ENCODE measurements at places on chromosomes 1 and 21.

DNA sequence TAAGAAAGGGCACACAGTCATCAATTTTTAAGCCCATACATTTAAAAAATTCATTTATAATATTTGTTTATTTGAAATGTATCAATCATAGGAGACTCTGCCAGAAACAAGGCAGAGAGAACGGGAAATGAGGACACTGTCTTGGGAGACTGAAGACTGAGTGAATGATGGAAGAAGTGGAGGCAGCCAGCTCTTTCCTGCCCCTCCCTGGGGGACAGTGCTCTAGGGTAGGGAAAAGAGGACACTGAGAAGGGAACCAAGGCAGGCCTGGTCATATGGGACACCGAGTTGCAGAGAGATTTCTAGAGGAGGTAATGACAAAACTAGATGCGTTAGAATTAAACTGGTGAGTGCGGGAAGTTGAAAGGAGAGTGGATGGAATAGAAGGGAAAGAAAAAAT, 31.6 kb downstream of the EEIG2 start:
- DNase-seq: no peak

DNA sequence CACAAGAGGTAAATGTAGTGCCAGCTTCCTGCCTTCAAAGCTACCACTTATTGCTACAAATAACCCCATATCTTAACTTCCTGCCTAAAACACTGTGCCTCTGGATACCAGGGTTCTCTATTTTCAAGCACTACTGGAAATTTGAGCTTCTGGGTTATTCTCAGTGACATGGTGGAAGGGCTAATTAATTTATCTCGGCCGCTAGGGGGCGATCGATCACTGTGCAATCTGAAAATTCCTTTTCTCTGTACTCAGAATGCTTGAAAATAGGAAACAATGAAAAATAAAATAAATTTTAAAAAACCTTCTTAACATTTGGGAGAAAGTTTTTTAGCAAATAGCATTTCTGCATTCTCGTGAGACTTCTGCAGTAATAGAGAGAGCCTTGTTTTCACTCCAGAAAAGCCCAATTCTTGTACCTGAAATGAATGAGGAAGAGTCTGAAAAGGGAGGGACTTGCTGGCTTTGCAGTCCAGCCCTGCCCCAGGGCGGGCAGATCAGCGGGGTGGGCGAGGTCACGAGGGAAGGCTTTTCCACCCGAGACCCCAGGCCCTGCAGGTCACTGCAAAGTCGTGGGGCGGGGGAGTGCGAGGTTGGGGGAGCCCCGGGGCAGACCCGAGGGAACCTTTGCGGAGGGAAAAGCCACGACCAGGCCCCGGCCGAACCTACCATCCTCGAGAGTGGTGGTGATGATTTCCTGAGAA, 276.7 kb downstream of the PCP4 start:
- DNase-seq: peak; percentile 40

GRCh38 chr1:39409055-39409816, 82.2 kb upstream of the BMP8A start:
- peak; percentile 86 for DNase-seq

DNA sequence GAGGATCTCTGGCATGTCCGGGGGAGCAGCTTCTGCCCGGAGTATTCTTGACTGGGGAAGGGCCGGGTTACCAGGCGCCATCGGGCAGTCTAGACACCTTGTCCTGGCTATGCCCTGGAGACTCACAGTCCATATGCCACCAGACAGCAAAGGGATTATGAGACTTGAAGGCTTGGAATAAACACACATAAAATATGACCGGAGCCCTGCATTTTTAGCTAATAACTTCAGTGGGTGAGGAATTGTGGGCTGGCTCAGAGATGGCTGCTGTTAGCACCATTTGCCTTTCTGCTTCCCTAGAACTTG, 15.5 kb downstream of the NTPCR start:
- no peak for DNase-seq

- DNase-seq: no peak
These were observed 768.4 kb upstream of the ADGRL2 start for GRCh38 chr1:81032374-81032773.

- peak; percentile 32 for DNase-seq
These were observed 181.2 kb downstream of the PLPPR4 start for GRCh38 chr1:99445486-99445885.

- DNase-seq: no peak
These were observed 100.5 kb upstream of the ZBTB40 start for GRCh38 chr1:22350924-22351767.

GRCh38 chr1:99647490-99647889, 1.6 kb downstream of the PALMD start:
- DNase-seq: no peak

DNA sequence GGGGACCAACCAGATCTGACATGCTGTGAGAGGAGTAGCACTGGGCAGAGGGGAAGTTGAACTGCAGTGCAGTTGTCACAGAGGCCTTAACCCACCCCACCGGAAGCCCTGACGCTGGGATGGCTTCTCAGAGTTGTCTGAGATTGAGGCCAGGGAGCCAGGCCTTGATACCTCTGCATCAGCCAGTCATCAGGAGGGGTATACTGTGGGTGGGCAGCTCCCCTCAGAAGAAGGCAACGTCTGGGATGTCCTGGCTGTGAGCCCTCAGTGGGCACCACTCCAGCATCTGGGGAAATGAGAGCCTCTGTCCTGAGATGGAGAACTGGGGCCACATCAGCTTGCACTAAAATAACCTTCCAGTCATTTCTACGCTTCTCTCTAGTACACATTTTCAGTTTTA, 47.9 kb upstream of the BCAR3 start:
- DNase-seq: no peak

DNA sequence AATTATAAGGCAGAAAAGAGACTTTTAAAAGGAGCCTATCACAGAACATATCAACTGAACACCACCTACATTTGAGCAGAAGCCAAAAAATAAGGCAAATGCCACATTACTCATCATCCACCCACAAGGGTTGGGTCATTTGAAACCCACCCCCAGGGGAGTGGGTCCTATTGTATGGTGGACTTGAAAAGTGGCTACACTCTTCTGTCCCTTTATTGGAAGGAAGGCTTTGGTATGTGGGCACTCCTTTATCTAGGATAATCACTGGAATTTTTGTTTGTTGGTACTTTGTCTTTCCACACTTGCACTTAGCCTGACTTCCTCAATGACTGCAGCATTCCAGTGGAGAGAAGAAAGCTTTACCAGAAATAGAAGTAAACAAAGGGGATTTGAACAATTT, 157.2 kb upstream of the COL11A1 start:
- DNase-seq: peak; percentile 81

GRCh38 chr1:21289700-21290545, at the start of gene ECE1:
TSS of gene ECE1 (minus strand) at chr1:21290463. CDS start at chr1:21290414, 49 bp downstream.
- peak; percentile 42 for DNase-seq

- DNase-seq: no peak
These were observed 26.2 kb downstream of the NAV1 start for GRCh38 chr1:201565024-201565730.

GRCh38 chr21:26945916-26946675, 20.8 kb downstream of the ADAMTS5 start:
- DNase-seq: no peak

DNA sequence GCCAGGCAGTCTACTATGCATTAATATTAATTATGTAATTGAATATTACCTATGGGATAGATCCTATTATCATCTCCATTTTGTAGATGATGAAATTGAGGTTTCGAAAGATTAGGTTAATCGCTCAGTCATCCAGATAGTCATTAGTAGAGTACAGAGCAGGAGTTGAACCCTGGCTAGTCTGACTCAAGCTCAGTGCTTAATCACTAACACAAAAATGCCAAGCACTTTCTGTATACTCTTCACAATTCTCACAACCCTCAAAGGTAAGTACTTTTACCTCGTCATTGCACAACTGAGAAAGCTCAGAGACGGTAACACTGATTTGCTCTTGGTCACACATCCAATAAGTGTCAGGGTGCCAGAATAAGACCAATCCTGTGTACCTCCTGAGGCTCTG, 280.2 kb upstream of the PLXNA2 start:
- no peak for DNase-seq

DNA sequence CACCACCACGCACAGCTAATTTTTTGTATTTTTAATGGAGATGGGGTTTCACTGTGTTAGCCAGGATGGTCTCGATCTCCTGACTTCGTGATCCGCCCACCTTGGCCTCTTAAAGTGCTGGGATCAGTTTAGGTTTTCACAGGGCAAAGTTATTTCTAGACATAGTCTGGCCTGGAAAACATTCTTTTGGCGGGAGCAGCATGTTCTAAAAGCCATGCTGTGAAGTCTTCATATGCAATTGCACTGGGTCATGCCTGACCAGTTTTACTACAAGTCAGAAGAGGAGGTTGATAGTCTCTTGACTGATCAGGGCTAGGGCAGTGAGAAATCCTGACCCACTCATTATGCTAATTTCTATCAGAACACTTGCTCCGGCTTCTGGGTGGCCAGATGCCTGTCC, 131.6 kb upstream of the POU3F1 start:
- DNase-seq: no peak

DNA sequence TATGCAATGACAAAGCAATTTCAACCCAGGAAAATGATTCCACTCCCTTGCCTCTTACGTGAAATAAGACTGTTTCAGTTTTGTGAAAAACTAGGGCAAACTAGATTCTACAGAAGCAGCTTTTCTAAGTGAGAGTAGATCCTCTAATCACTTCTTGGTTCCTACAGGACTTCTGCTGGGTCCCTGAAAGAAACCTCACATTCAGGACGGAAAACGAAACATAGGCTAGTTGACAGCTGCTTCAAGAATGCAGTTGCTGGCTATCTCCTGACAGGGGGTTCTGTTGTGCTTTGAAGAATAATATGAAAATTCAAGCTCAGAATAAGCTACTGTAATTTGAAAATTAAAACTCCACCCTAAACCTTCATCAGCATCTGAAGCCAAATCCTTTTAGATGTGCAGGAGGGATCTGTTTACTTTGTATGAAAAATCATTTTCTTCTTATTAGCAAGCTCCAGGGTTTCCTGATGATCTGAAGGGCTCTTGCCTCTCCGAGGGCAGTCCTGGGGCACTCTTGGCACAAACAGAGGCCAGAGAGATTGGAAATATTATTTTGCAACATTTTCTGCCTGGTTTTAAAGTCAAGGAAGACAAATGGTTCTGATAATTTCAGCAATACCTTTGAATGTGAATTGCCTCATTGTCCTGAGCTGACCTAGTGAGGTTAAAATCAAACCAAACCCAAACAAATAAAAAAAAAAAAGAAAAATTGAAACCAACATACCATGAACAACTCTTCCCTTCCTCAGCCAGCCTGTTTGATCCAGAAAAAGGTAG, 55.0 kb downstream of the NTMT2 start:
- DNase-seq: peak; percentile 47

GRCh38 chr1:182610606-182611194, 6.5 kb upstream of the RGS16 start:
- DNase-seq: peak; percentile 71

DNA sequence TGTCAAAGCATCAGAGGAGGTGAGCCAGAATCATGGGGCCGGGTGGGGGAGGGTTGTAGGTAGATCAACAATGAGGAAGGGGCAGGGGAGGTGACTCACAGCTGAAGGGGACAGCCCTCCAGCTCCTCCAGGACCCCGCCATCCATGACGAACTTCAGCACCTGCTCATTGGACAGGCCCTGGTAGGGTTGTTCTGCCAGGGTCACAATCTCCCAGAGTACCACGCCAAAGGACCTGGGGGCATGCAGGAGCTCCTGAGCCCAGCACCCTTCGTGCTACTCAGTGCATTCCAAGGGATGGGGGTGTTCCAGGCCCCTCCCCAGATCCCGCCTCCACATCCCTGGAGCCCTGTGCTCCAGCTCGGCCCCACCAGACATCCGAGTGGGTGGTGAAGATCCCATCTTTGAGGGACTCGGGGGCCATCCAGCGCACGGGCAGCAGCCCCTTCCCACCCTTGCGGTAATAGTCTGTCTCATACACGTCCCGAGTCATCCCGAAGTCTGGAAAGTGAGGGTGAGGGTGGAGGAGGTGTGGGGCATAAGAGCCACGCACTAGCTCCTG, 17.5 kb downstream of the INSRR start:
- no peak for DNase-seq

DNA sequence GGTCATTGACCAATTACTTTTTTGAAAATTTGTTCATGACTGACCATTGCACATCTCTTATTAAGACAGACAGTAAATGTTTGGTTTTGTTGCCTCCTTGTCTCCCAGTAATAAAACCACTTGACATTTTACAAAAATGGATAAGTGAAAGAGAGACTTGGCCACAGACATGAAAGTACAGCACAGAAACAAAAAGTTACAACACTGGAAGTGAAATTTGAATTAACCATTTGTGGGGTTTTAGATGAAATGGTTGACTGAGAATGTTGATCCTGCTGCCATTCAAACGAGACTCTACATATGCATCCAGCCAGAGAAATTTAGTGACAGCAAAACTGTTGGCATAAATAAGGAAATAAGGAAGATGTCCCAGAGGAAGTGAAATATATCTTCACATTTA, 79.3 kb upstream of the B3GALT2 start:
- no peak for DNase-seq

- DNase-seq: peak; percentile 77
These were observed 3.9 kb downstream of the ID3 start for GRCh38 chr1:23555270-23555985.

- DNase-seq: no peak
These were observed 71.8 kb upstream of the PKN2 start for GRCh38 chr1:88612292-88612691.

DNA sequence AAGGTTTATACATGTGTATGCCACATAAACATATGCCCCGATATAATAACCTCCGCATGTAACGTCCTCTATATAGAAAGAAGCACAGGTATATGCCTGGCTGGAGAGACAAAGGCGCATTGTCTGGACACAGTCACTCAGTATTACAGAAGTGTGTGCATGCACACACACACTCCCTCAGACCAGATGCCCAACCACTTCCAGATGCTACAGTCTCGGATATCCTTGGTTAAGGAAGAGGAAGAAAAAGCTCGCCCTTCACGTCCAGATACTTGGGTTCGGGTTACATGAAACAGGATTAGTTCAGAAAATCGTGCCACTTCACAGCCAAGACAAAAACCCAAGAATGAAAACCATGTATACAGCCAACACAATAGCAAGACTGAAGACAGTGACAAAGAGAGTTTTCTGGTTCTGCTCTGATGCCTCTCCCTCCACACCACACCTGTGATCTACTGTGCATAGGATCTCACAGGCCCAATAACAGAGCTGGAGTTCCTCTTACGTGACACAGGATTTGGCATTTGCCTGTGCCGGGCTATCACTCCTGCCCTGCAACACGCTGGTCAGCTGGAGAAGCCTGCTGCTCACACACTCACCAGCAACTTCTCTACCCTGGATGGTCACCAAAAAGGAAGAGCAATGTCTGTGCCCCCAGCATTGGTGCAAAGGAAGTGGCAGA, 75.0 kb downstream of the SSBP3 start:
- DNase-seq: peak; percentile 27

GRCh38 chr1:168615965-168616364, 39.6 kb downstream of the XCL1 start:
- DNase-seq: no peak

DNA sequence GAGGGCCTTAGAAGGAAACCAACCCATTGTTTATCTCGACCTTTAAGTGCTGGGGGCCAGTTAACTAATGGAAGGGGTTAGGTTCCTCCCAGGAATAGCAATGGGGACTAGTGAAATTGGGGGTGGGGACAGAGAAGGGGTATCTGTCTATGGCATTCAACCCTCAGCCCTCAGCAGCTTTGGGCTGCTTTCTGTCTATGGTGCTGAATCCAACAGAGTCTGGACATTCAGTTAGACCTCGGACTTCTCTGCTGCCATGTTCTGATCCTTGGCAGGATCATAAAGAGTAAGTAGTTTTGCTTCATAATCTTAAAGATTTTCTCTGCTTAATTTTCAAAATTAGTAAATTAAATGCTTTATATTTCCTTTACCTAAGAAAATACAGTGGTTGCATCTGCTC, 2.6 kb upstream of the EPHA10 start:
- DNase-seq: no peak

GRCh38 chr1:58456470-58456869, 90.1 kb downstream of the OMA1 start:
- DNase-seq: peak; percentile 40

Measured in fibroblast of skin of back (primary cell).